NCI-H524 treated with DMSO at 0.1 percent for 48 hours (cell line): ENCODE measurements at places on chromosomes 3 and 15.
A peak's percentile ranks its signal among the peaks of the same experiment; 100 is the strongest.

GRCh38 chr3:30648670-30649357 is 42.4 kb downstream of the TGFBR2 start:
- DNase-seq: no peak

GRCh38 chr3:33438881-33439545 is 1.2 kb downstream of the UBP1 start:
- no peak for DNase-seq

GRCh38 chr15:89114990-89115389 is 26.7 kb downstream of the ABHD2 start:
- no peak for DNase-seq

DNA sequence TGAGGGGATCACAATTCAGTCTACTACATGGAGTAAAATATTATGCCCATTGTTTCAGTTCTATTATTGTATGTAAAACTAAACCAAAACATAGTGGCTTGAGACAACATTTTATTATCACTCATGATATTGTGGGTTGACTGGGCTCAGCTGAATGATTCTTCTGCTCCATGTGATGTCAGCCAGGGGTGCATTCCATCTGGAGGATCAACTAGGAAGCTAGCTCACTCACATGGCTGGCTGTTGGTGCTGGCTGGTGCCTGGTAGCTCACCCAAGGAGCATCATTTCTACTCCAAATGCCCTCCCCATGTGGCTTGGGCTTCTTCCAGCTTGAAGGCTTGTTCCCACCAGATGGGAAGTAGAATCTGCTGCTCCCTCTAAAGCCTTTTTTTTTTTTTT is 51.8 kb upstream of the CLRN1 start:
- DNase-seq: no peak

GRCh38 chr3:140699516-140700231 is 21.8 kb downstream of the TRIM42 start:
- no peak for DNase-seq

DNA sequence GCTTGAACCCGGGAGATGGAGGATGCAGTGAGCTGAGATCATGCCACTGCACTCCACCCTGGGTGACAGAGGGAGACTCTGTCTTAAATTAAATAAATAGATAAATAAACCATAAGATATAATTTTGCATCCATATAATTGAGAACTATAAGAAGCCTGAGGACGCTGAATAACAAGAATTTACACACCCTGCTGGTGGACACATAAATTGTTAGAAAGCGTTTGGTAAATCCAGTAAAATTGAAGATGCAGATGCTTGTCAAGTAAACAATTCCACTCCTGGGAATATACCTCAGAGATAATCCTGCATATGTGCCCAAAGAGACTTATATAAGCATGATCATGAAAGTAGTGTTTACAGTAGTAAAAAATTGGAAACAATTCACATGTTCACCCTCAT is 41.7 kb downstream of the TTC23 start:
- DNase-seq: no peak

- no peak for DNase-seq
Measured at GRCh38 chr3:105608623-105609022, 241.9 kb downstream of the ALCAM start.

DNA sequence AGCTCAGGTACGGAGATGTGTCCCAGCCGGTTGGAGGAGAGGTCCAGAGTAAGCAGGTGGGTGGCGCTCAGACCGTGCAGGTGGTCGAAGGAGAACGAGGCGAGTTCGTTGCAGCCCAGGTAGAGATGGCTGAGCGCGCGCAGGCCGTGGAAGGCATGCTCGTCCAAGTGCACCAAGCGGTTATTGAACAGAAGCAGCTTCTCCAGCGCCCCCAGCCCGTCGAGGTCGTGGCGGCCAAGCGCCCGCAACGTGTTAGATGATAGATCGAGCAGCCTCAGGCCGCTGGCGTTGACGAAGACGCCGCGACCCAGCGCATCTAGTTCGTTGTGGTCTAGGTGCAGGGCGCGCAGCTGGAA is 648 bp downstream of the AMIGO3 start:
- DNase-seq: no peak

DNA sequence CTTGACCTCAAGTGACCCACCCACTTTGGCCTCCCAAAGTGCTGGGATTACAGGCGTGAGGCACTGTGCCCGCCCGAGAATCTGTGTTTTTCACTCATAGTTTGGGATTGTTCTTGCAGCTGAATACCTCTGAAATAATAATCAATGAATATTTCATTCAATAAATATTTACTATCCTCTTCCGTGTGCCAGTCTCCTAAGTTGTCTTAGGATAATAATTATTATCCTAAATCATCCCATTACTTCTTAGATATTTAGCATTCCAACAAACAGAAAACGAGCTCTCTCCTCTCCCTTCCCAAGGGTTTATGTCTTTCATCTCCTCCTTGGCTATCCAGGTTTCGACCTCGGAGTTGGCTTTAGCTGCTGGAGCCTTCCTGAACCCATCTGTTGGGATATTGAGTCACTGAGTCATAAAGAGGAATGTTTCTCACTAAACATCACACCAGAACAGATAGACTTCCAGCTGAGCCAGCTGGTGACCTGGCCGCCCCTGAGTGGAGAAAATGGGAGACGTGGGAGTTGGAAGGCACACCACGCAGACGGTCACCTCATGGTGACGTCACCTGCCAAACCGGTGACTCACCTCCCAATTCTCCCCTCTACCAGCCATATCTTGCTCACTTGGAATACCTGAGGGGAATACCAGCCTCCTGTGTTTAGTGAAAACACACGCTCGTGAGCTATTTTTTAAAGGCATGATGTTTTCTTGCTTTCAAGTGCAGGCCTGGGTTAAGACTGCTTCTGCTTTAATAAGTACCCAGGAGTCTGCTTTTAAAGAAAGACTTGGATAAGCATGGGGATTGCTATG is 43.9 kb downstream of the BHLHE40 start:
- DNase-seq: no peak

DNA sequence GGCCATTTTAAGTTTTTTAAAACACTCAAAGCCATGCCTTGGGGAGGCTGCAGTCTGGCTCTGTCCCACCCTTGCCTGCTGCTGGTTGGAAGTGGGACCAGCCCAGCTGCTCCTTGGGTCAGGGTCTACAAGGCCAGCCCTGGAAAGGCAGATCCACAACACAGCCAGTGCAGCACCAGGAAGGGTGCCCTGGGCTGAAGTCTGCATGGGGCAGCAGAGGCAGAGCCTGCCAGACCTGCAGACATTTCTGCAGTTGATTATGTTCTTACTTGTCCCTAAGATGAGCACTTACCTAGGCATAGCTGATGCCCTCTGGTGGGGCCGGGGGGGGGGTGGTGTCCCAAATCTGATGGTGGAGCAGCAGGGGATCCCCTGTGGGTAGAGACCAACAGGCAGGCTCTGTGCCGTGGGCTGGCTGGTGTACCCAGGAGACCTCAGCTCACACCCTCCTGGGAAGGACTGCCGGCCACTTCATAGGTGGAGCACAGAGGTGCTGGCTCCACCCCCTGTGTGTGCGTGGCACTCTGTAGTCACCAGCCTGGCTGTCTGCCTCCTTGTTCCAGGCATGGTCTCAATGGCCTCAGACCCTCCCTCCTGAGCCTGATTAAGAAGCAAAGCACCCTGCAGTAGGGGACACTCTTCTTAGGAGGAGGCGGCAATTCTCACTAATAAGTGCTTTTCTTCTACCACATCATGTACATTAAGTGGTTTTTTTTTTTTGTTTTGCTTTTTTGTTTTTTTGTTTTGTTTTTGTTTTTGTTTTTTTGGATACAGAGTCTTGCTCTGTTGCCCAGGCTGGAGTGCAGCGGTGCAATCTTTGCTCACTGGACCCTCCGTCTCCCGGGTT is 97.4 kb upstream of the KLF13 start:
- no peak for DNase-seq

DNA sequence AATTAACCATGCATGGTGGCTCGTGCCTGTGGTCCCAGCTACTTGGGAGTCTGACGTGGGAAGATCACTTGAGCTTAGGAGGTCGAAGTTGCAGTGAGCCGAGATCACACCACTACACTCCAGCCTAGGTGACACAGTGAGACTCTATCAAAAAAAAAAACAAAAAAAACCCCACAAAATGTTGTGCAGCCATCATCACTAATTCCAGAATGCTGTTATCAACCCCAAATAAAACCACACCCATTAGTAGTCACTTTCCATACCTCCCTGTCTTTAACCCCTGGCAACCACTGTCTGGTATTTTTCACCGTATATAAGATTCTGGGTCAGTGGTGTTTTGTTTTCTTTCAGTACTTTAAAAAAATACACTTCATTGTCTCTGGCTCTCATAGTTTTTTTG is 16.6 kb downstream of the HMCES start:
- no peak for DNase-seq

DNA sequence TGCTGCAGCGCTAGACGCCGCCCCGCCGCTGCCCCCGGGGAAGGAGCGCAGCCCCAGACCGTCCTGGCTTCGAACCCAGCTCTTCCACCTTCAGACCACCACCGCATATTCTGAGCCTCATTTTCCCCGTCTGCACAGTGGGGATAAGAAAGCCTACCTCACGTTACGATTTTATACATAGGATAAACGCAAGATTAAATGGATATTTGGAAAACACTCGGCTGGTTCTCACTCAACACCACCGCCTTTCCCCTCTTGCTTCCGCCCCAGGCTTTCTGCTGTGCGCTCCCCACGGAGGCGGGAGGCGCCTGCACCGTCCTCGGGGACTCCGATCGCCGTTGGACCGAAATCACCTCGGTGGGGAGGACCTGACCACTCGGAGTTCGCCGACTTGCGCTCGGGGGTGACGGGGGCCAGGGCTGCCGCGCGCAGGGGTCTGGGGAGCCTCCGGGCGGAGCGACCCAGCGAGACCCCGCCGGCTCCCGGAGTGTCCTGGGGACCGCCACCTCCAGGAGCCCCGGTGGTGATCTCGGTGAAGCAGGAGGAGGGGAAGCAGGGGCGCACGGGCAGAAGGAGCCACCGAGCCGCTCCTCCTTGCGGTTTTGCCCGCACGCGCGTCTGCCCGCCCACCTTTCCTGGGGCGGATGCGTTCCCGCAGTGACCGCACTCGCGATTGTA is 4.0 kb downstream of the FBXL22 start:
- DNase-seq: no peak

- DNase-seq: no peak
Measured at GRCh38 chr3:3342141-3342540, 162.7 kb upstream of the CRBN start.

GRCh38 chr3:11434563-11435096 is 162.4 kb downstream of the ATG7 start:
- no peak for DNase-seq

GRCh38 chr15:23866832-23867231 is 179.7 kb upstream of the NDN start:
- peak; percentile 2 for DNase-seq

GRCh38 chr3:99765042-99765942 is 52.4 kb upstream of the CMSS1 start:
- no peak for DNase-seq
